ENCODE measurements at places on chromosomes 4 and X.

DNA sequence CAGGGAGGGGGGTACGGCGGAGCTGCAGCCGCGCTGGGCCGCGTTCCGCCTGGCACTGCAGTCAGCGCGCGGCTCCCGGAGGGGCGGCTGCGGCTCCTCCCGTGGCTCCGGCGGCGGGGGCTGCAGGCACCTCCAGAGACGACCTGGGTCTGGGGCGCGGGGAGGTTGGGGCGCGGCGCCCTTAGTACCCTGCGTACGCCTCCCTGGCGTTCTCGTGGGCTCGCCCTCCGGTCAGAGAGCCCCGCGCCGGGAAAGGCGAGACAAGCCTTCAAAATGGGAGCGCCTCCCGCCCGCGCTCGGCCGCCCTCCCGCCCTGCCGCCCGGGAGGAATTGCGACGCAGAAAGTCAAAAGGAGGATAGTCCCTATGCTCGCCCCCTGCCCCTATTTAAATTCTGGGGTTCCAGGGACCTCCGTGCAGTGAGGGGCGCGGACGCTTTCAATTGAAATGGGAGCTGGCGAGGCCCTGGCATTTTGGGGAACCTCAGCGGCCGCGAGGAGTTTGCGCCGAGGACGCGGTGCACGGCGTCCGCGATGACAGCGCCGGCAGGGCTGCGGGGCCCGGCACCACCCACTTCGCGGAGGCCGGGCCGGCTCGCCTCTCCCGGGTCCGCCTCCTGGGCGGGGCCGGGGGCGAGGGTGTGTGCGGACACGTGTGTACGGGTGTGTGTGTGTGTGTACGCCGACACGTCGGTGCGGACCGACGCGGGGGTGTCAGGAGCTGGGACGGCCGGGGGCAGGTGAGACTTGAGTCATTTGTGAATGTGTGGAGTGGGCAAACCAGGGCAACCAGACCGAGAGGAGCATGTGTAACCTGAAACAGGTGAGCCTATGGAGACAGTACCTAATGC lies 544 bp downstream of the HERC3 start:
- DNase-seq, result peak; percentile 42

DNA sequence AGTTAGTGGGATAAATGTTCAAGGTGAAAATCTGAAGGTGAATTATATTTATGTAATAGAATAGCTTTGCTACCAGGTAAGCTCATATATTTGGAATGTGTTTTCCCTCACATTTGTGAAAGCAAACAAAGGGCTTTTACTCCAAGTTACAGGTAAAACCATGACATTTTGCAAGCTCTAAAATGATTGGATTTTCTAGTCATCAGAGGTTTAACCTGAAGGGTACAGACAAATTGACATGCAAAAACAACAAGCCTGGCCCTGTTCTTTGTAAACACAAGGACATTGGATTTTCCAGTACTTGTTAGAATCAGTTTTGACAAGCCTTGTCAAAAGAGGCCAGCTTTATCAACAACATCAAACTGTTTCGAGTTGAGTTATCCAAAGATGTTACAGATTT lies 51.7 kb downstream of the ZFX start:
- no peak for DNase-seq

GRCh38 chr4:123102897-123103471 lies 180.6 kb upstream of the NUDT6 start:
- DNase-seq, result peak; percentile 19

- DNase-seq, result no peak
Measured at GRCh38 chrX:35809781-35810180, 11.6 kb downstream of the MAGEB16 start.

DNA sequence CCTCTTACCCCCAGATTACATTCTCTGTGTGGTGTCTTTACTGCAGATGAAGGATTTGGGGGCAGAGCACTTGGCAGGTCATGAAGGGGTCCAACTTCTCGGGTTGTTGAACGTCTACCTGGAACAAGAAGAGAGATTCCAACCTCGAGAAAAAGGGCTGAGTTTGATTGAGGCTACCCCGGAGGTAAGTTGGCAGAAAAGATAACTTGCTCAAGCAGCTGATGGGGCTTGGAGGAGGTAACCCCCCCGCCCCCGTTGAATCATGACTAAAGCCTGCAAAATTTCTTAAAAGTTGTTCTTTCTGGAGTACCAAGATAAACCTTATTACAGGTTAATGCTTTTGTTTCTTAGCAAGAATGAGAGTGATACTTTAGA lies 1.5 kb downstream of the CCNG2 start:
- DNase-seq, result no peak

GRCh38 chr4:12403175-12403574 lies 974.5 kb upstream of the HS3ST1 start:
- DNase-seq, result no peak

DNA sequence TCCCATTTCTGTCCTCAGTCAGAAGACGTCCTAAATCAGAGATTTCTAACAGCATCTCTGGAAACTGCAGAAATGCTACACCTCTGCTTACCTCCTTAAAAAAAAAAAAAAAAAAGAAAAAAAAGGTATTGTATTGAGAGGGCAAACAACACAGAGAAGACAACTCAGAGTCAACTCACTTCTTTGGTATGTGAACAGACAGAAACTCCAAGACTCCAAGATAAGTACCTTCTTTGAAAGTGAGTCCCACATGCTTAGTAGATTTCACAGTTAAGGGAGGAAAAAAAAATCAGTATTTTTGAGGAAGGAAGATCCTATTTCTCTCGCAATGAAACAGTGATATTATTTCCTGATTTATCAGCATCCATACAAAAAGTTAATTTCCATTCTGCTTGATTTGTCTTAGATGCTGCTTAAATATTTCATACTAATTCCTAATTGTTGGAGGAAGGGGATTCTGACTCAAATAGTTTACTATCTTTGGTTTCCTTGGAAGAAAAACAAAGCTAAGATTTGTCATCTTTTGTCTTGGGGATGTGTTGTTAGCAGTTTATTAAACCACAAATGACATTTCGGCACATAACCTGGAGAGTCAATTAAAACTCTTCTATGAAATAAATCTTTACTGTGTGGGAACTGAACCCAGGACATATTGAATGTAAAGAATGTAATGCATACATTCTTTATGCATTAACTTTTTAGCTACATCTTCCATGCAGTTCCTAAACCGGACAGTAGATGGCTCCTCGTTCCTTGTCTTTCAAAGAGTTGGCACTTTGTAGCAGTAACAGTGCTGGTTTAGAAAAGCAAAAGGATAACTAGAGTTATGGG lies 4.7 kb downstream of the RASGEF1B start:
- peak; percentile 78 for DNase-seq

- DNase-seq, result no peak
Measured at GRCh38 chr4:31807036-31807435, 1086.9 kb downstream of the PCDH7 start.

DNA sequence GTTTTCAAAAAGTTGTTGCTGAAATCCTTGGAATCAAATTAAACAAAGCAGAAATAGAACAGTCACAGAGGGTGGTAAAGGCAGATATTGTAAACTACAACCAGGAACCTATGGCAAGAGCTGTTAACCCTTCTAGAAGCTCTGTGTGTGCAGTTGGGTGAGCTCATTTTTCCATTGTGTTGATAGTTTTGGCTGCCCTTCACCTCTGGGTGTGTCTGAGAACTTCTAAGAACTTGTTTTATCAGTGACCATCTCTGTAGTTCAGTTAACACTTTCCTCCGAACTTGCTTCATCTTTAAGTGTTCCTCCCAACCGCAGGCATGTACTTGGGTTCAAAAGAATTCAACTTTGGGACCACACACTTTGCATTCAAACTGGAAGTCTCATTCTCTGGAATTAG lies 32.7 kb downstream of the RBMX start:
- DNase-seq, result no peak

DNA sequence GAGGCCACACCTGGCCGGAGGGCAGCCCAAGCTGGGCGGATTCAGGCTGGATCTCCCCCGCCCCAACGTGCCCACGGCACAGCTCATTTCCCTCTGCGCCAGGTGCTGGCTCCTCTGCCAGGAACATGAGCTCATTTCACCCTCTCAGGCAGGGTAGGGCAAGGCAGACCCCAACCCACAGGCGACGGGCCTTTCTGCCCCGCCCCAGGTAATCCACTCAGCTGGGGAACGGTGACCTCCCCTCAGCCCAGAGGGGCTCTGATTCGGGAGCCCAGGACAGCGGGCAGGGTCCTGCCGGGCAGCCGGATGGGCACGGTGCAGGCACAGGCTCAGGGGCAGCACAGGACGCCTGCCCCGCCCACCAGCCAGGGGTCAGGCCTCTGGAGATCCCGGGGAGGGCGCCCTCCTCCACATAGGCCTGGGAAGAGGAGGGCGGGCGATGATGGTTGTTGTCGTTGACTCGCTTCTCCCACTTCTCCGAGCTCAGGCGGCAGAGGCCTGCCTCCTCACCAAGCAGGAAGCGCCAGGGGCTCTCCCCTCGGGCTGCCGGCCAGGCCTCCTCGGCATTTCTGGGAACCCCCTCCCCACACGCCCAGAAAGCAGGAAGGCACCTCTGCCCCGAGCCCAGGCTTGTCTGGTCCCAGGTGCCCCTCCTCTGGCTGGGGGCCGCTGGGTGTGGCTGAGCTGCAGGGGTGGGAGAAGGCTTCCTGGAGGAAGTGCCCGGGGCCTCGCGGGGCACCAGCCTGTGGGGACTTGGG lies 31.1 kb downstream of the TACC3 start:
- DNase-seq, result peak; percentile 20
